ENCODE measurements at places on chromosomes 3 and 15. TPM values are rescaled to one million over a fixed set of nuclear protein-coding genes. Genes with fewer than 3 reads are reported as not detected.

The EFCC1 gene
- polyA plus RNA-seq = not detected

The DLEC1 gene
- polyA plus RNA-seq = 0.02 TPM

The DPPA2 gene
- not detected for polyA plus RNA-seq

The IMPG2 gene
- polyA plus RNA-seq = 0.17 TPM

The LRRC49 gene
- polyA plus RNA-seq = 9.9 TPM

The CD200 gene
- polyA plus RNA-seq = 0.05 TPM

The HIGD2B gene
- not detected for polyA plus RNA-seq
